Activated T-helper 2 cell treated with anti-CD3 and anti-CD28 coated beads, Interferon-gamma antibody, Interleukin-2, Interleukin-4, amounts not matched to agents 10 μg/mL and 5 μg/mL and 100 μg/mL, durations not matched to agents 14 hours and 24 hours and 36 hours (primary cell): ENCODE measurements at places on chromosomes 1 and 21. TPM values are rescaled to one million over a fixed set of nuclear protein-coding genes. Genes with fewer than 3 reads are reported as not detected.

GRCh38 chr1:62314454-62315350 is 4.5 kb downstream of the KANK4 start:
- H3K36me3 ChIP-seq = no peaks in the 10 kb centered on the region
- no peak for DNase-seq
- H3K4me1 ChIP-seq = no peaks in the 10 kb centered on the region
- peaks cover 34% of the 10 kb centered on the region for H3K27me3 ChIP-seq
- no peak overlapping the region for H3K27ac ChIP-seq
- no peak overlapping the region for H3K4me3 ChIP-seq

- no peak for DNase-seq
- peaks cover 29% of the 10 kb centered on the region for H3K4me1 ChIP-seq
- H3K4me3 ChIP-seq = peak overlapping the region; percentile 11
- peaks cover 27% of the 10 kb centered on the region for H3K27me3 ChIP-seq
- peak overlapping the region; percentile 26 for H3K27ac ChIP-seq
Observed at GRCh38 chr1:236122176-236122575, 20.2 kb upstream of the GPR137B start.

DNA sequence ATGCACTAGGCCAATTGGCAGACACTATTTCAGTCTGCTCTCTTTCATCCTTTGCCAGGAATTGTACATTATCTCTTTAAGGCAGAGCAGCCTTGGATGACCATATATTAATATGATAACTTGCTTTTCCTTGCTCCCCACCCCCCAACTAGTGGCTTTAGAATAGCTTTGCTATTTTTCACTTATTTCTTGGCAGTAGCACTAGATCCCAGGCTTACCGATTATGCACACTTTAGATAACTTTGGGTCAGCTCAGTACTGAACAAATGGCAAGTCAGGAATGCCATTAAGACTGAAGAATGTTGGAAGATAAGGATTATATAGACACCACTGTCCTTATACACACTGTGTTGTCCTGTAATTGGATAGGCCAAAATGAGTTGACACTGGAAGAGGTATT is 146.4 kb downstream of the FGGY start:
- no peaks in the 10 kb centered on the region for H3K27me3 ChIP-seq
- H3K4me1 ChIP-seq = peaks cover 28% of the 10 kb centered on the region
- H3K27ac ChIP-seq = no peak overlapping the region

DNA sequence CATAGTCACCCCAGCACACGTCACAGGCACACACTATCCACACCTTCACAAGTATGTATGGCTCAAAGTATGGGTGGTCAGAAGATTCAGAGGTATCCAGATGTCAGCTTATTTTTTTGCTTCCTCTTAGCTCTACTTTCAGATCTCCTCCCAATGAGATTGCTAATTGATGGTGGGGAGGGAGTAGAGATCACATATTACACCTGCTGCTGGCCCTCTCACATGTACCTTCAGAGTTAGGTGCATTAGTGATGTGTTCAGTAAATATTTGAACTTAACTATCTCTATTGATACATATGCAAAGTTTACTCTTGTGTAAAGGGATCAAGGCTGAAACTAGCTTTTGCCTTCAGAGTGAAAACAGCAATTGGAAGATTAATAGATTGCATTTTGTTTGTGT is 262.6 kb downstream of the PCP4 start:
- no peak overlapping the region for H3K27ac ChIP-seq
- no peaks in the 10 kb centered on the region for H3K27me3 ChIP-seq
- H3K4me1 ChIP-seq = no peaks in the 10 kb centered on the region
- no peaks in the 10 kb centered on the region for H3K36me3 ChIP-seq

DNA sequence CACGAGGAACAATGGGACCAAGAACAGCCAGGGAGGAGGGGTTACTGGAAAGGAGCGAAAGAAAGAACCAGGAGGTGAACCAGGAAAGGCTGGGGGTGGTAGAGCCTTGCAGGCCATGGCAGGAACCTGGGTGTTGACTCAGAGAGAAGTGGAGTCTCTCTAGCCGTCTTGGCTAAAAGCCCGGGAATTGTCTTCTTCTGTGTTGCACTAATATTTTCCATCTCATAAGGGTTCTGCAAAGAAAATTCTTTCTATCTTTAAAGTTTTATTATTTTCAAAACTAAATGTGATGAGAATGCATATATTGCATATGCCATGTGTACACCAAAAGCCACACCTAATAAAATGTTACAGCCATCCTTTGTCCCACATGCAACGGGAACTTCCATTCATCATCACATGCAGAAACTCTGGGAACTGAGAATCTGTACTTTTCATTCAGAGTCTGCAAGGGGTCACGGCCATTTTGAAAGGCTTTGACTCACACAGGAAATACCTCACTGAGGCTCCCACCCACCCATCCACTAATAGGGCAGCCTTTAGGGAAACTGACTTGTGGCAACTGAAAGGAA is 38.0 kb downstream of the ERG start:
- H3K4me3 ChIP-seq = no peak overlapping the region
- H3K27ac ChIP-seq = no peak overlapping the region
- H3K27me3 ChIP-seq = peaks cover 11% of the 10 kb centered on the region
- peaks cover 2% of the 10 kb centered on the region for H3K4me1 ChIP-seq
- no peaks in the 10 kb centered on the region for H3K36me3 ChIP-seq

DNA sequence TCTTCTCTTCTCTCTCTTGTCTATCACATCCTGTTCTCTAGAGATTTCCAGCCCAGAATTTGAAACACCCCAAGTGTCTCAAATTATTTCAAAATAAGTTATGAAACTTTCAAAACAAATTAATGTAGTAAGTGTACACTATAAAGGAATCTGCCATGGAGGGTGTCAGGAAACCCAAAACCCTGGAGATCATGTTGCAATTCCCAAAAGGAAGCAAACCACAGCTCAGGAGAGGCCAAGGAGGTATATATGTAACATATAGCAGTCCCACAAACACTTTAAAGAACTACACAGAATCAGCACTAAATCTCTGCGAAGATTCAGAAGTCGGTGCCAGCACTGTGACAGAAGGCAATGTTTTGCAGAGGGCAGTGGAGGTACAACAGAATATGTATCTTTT is 26.6 kb downstream of the PTPN14 start:
- H3K36me3 ChIP-seq = peaks cover 9% of the 10 kb centered on the region
- H3K4me1 ChIP-seq = peaks cover 37% of the 10 kb centered on the region
- no peak for DNase-seq

The AK5 gene
- total RNA-seq = not detected in 2 replicates

The TTC39A gene
- 0.41 and 0.44 TPM in 2 replicates for total RNA-seq

- H3K4me3 ChIP-seq = no peak overlapping the region
- no peak for DNase-seq
- peaks cover 9% of the 10 kb centered on the region for H3K4me1 ChIP-seq
- H3K27me3 ChIP-seq = peaks cover 63% of the 10 kb centered on the region
- H3K36me3 ChIP-seq = no peaks in the 10 kb centered on the region
Observed at GRCh38 chr21:41778930-41779600, 12.2 kb upstream of the RIPK4 start.

GRCh38 chr1:181645171-181645570 is 161.9 kb downstream of the CACNA1E start:
- peaks cover 4% of the 10 kb centered on the region for H3K27me3 ChIP-seq
- no peaks in the 10 kb centered on the region for H3K36me3 ChIP-seq
- DNase-seq = no peak
- H3K4me1 ChIP-seq = no peaks in the 10 kb centered on the region

The ZNF683 gene
- not detected in 2 replicates for total RNA-seq

DNA sequence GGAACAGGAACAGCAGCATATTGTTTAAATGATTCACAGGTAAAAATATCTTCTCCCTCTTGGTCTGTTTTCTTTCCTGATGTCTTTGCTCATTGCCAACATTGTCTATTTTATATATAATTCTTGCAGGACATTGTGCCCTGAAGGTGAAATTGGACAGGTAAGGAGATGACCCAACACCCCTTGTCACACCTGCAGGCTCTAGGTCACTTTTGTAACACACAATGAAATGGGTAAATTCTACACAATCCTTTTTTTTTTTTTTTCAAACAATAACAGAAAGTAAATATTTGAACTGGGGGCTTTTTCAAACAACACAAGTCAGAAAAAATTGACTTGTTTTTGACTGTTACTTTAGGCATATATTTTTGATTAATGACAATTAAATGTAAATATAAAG is 62.9 kb upstream of the ERG start:
- no peak overlapping the region for H3K4me3 ChIP-seq
- H3K27ac ChIP-seq = no peak overlapping the region
- no peaks in the 10 kb centered on the region for H3K4me1 ChIP-seq
- no peak for DNase-seq

DNA sequence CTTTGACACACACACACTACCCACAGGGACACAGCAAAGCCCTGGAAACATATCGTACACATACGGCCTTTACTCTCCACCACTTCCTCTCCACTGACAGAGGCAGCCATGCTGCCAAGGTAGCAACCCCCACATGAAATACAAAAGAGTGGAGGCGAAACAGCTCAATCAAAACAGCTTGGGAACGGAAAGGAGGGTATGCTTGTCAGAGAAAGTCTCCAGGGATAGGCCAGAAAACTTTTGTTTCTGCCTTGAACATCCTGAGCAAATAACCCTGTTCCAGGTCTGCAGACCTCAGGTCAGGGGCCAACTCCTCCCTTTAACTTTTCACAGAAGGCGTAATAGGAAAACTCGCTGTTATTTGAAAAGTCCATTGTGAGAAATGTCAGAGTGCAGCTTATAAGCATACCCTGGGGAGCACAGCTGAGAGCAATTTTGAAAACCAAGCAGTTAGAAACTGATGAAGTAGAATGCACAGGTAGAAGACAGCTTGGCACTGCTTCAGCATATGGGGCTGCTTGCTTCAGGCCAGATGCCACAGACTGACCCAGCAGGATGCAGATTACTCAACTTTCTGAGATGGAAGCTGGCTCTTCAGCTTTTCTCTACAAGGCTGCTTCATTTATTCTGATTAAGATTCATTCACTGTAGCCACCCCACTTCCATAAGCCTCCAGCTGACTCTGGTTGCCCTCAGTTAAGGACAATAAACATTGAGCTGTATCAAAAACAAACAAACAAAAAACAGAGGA is 18.0 kb downstream of the KIAA0319L start:
- peak overlapping the region; percentile 62 for H3K4me3 ChIP-seq
- peaks cover 45% of the 10 kb centered on the region for H3K36me3 ChIP-seq
- H3K4me1 ChIP-seq = peaks cover 44% of the 10 kb centered on the region
- no peaks in the 10 kb centered on the region for H3K27me3 ChIP-seq

DNA sequence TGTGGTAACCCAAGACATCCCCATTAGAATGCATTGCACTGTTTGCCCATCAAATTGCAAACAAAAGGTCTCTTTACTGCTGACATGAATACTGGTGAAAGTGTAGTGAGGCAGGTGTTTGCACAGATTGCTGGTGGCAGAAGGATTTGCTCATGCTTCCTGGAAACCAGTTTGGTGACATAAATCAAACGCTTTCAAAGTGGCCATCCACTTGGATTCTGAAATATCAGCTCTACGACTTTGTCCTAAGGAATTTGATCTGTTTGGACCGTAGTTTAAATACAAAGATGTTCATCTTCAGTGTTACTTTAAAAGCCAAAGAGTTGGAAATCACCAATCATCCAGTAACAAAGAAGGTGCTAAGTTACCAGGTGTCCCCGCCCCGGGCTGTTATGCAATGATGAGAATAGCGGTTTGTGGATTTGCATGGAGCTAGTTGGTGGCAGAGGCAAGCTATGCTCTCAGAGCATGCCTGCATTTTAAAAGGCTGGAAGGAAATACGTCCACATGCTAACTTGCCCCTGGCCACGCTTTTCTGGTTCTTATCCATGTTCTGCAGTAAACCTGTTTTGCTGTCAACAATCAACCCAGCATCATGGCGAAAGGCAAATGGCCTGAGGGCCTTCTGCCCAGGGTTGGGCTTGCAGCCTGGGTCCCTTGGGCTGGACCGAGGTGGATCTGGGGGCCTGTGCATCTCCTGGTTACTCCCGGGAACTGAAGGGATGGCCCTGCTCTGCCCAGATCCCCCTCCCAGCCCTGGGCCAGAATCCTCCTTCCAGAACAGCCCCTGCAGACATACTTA is 49.2 kb downstream of the UMODL1 start:
- H3K27ac ChIP-seq = no peak overlapping the region
- no peaks in the 10 kb centered on the region for H3K36me3 ChIP-seq
- no peak for DNase-seq
- H3K4me3 ChIP-seq = no peak overlapping the region
- H3K27me3 ChIP-seq = peaks cover 42% of the 10 kb centered on the region

The PTPRC gene
- total RNA-seq = 321 and 333 TPM in 2 replicates

DNA sequence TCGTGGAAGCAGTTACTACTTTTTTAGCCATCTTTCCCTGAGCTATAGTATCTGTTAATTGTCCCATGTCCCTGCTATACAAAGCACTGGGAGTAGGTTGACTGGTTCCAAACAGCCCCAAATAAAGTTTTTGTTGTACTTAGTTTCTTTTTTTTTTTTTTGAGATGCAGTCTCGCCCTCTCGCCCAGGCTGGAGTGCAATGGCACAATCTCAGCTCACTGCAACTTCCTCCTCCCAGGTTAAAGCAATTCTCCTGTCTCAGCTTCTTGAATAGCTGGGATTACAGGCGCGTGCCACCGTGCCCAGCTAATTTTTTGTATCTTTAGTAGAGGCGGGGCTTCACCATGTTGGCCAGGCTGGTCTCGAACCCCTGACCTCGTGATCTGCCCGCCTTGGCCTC is 3.3 kb downstream of the NCSTN start:
- no peaks in the 10 kb centered on the region for H3K27me3 ChIP-seq
- peaks cover 22% of the 10 kb centered on the region for H3K4me1 ChIP-seq
- peaks cover 51% of the 10 kb centered on the region for H3K36me3 ChIP-seq
- no peak for DNase-seq
- H3K27ac ChIP-seq = no peak overlapping the region
